Uterus (tissue), 4 donors: ENCODE measurements at places on chromosomes 1 and 21. TPM values are rescaled to one million over a fixed set of nuclear protein-coding genes. Genes with fewer than 3 reads are reported as not detected.

Gene KRTAP19-3
- not detected for total RNA-seq

Gene BROX
- total RNA-seq: 12.1 TPM

Gene RIMS3
- 6.2 TPM for total RNA-seq

Gene CD101
- total RNA-seq: 4.1 TPM

Gene OR2M2
- total RNA-seq: not detected

Gene HEYL
- total RNA-seq: 9.4 TPM

Gene CFAP141
- not detected for total RNA-seq

Gene TNFRSF1B
- total RNA-seq: 32.1 TPM

Gene LAPTM5
- 6.1 TPM for total RNA-seq

Gene PRDM2
- 13.1 TPM for total RNA-seq

Gene IL20
- total RNA-seq: 40.6 TPM

Gene BGLAP
- total RNA-seq: 0.29 TPM

Gene PLA2G2A
- 2.7 TPM for total RNA-seq

Gene DPYD
- total RNA-seq: 66.6 TPM

Gene FCRL5
- total RNA-seq: not detected

Gene ZFP69
- 0.26 TPM for total RNA-seq

Gene SYCP1
- total RNA-seq: 0.35 TPM

Gene CDK18
- 28.2 TPM for total RNA-seq

Gene GTF2B
- total RNA-seq: 28.3 TPM

Gene GSTM1
- not detected for total RNA-seq

Gene SPRR5
- total RNA-seq: not detected

Gene CLIC6
- total RNA-seq: 0.69 TPM

Gene SLFNL1
- total RNA-seq: 0.83 TPM

Gene KRTAP7-1
- total RNA-seq: not detected

Gene KCNJ15
- 0.29 TPM for total RNA-seq

Gene KCNJ9
- total RNA-seq: not detected

Gene DCST1
- not detected for total RNA-seq

Gene CD1C
- 0.55 TPM for total RNA-seq

Gene ALG14
- total RNA-seq: 1.8 TPM

Gene ASAP3
- 87.7 TPM for total RNA-seq

Gene S100A7A
- total RNA-seq: not detected

Gene OR10Z1
- total RNA-seq: not detected

Gene FMO4
- total RNA-seq: not detected

Gene FYB2
- 8.6 TPM for total RNA-seq

Gene RXRG
- under 0.01 TPM for total RNA-seq
